ENCODE measurements at places on chromosomes 2 and 18. TPM values are rescaled to one million over a fixed set of nuclear protein-coding genes. Genes with fewer than 3 reads are reported as not detected.

- no peak overlapping the region for H3K4me3 ChIP-seq
- DNase-seq: no peak
- H3K27ac ChIP-seq: no peak overlapping the region
- H3K27me3 ChIP-seq: no peaks in the 10 kb centered on the region
These were observed 75.8 kb downstream of the RDH14 start for GRCh38 chr2:18484625-18485024.

DNA sequence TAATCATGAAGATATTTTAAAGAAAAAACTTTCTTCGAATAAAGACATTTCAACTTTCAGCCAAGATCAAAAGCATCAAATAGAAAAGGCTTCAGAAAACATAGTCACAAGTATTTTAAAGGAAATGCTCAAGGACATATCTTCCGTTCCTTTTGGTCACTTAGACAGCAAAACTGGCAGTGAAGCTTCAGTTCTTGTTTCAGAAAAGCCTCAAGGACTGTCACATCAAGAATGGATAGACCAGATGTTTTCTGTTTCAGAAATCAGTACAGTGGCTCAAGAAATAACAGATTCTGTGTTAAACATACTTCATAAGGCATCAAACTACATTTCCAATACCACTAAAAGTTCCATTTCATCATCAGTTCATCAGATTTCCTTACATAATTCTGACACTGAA, 51.8 kb downstream of the FSIP2 start:
- DNase-seq: no peak
- no peaks in the 10 kb centered on the region for H3K4me1 ChIP-seq
- H3K27me3 ChIP-seq: no peaks in the 10 kb centered on the region
- no peak overlapping the region for H3K4me3 ChIP-seq

GRCh38 chr18:31042406-31043181, at the start of gene DSC3:
Gene DSC3 (minus strand): TSS chr18:31042742. CDS start chr18:31042660, 82 bp downstream.
- no peaks in the 10 kb centered on the region for H3K27me3 ChIP-seq
- H3K36me3 ChIP-seq: no peaks in the 10 kb centered on the region
- no peaks in the 10 kb centered on the region for H3K4me1 ChIP-seq
- peak within 1 kb of the TSS; percentile 27 for H3K4me3 ChIP-seq
- peak; percentile 18 for DNase-seq
- H3K27ac ChIP-seq: no peak within 1 kb of the TSS

DNA sequence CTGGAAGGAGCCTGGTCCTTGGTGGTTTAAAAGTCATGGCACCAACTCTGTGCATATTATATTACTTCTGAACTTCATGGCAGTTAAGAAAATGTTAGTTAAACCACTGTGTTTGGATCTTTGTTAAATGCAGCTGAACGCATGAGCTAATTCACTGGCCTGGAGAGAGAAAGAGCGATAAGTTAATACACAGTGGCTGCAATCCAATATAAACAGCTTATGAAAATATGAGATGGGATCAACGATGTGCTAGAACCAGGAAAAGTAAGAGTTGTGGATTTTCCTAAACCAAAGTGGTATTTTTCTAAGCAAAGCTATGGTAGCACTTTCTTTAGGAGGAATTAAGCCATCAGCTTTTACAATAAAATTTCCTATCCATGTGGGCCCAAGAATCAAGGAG, 326.7 kb downstream of the MTX2 start:
- H3K4me1 ChIP-seq: no peaks in the 10 kb centered on the region
- H3K27ac ChIP-seq: no peak overlapping the region
- no peak overlapping the region for H3K4me3 ChIP-seq
- H3K27me3 ChIP-seq: no peaks in the 10 kb centered on the region

DNA sequence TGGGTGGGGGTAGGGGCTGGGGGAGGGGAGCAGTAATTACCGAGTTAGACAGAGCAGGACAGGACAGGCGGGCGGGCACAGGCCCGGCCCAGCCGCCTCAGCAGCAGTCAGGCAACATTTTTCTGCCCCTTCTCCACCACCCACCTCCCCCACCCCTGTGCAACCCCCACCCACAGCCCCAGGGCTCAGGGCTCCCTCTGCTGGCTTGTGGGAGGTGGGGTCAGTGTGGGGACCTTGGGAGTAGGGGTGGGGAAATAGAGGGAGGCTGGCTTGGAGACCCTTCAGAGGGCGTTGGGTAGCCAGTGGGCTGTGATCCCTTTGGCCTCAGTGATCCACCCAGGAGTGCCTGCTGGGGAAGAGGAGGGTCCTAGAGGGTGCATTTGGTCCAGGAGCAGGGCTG, 6.4 kb downstream of the WNT6 start:
- H3K36me3 ChIP-seq: no peaks in the 10 kb centered on the region
- H3K4me3 ChIP-seq: no peak overlapping the region
- H3K27ac ChIP-seq: no peak overlapping the region
- H3K27me3 ChIP-seq: peaks cover 30% of the 10 kb centered on the region

GRCh38 chr18:48575658-48576456, 37.0 kb downstream of the CTIF start:
- H3K27ac ChIP-seq: no peak overlapping the region
- H3K4me3 ChIP-seq: no peak overlapping the region
- peaks cover 6% of the 10 kb centered on the region for H3K36me3 ChIP-seq
- no peak for DNase-seq
- no peaks in the 10 kb centered on the region for H3K27me3 ChIP-seq
- no peaks in the 10 kb centered on the region for H3K4me1 ChIP-seq

- peaks cover 3% of the 10 kb centered on the region for H3K27me3 ChIP-seq
- no peaks in the 10 kb centered on the region for H3K4me1 ChIP-seq
- DNase-seq: no peak
These were observed 397.6 kb upstream of the HS6ST1 start for GRCh38 chr2:128716299-128716721.

GRCh38 chr2:45889053-45889452, 237.6 kb downstream of the PRKCE start:
- peaks cover 14% of the 10 kb centered on the region for H3K4me1 ChIP-seq
- DNase-seq: peak; percentile 65
- H3K27me3 ChIP-seq: no peaks in the 10 kb centered on the region
- H3K4me3 ChIP-seq: no peak overlapping the region
- H3K36me3 ChIP-seq: no peaks in the 10 kb centered on the region

DNA sequence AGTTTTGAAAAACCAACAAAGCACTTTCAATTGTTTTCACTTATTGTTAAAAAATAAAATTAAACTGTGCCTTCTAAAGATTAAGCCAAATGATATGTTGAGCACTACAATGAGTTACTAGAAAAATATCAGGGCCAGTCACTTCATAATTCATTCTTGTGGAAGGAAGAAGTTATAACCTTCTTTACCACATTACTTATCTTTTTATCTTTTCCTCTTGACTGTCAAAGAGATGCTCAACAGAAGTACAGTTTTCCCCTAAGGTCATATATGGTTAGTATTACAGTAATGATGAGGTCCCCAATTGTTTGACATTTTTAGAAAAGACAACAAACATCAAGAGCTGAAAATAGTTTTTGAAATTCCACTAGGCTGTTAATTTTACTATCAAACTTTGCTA, 9.4 kb downstream of the PELI1 start:
- H3K4me3 ChIP-seq: no peak overlapping the region
- H3K27me3 ChIP-seq: no peaks in the 10 kb centered on the region
- H3K27ac ChIP-seq: no peak overlapping the region
- DNase-seq: no peak
- H3K36me3 ChIP-seq: no peaks in the 10 kb centered on the region
- H3K4me1 ChIP-seq: peaks cover 3% of the 10 kb centered on the region

GRCh38 chr2:71243634-71244301, 16.9 kb upstream of the PAIP2B start:
- H3K36me3 ChIP-seq: no peaks in the 10 kb centered on the region
- no peak for DNase-seq
- H3K27me3 ChIP-seq: peaks cover 9% of the 10 kb centered on the region
- no peak overlapping the region for H3K27ac ChIP-seq
- no peaks in the 10 kb centered on the region for H3K4me1 ChIP-seq

- no peak overlapping the region for H3K27ac ChIP-seq
- DNase-seq: peak; percentile 60
- no peaks in the 10 kb centered on the region for H3K27me3 ChIP-seq
- peaks cover 5% of the 10 kb centered on the region for H3K36me3 ChIP-seq
- no peaks in the 10 kb centered on the region for H3K4me1 ChIP-seq
These were observed 130.5 kb upstream of the CCDC195 start for GRCh38 chr2:224846686-224847085.

DNA sequence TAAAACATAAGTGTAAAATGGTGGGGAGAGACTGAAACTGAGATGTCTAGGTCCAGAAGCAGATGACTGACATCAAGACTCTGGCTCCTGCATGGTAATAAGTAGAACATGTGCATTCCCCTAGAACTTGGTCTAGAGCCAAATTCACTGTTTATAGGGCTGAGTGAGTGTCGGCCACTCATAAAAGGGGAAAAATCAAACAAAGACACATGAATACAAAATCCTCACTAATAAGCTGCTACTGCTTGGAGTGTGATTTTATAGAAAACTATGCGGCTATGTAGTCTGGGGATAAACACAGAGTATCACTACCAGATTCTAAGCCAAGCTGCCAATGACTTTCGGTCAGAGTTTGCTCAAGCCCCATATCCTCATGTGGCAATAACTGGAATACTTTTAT, 1080.8 kb upstream of the DDX18 start:
- peak; percentile 8 for DNase-seq
- H3K27ac ChIP-seq: no peak overlapping the region
- no peaks in the 10 kb centered on the region for H3K27me3 ChIP-seq
- no peak overlapping the region for H3K4me3 ChIP-seq

DNA sequence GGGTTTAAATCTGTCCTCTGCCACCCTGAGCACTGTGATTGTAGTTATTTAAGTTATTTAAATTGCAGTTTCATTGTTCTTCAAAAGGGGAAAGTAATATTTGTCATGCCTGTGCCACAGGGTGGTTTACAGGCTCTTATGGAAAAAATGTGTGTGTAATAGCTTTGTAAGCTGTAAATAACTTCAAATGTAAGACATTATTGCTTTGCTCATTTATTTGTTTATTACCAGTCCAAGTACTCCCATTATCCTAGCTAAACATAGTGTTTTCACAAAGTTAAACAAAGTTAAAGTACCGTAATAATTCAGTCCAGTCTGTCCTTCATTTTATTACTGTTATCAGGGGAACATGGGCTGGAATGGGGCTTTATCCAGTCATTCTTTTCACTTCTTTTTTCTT, 43.4 kb upstream of the IGFBP2 start:
- H3K36me3 ChIP-seq: no peaks in the 10 kb centered on the region
- peaks cover 6% of the 10 kb centered on the region for H3K27me3 ChIP-seq
- no peak for DNase-seq
- H3K4me1 ChIP-seq: no peaks in the 10 kb centered on the region
- H3K27ac ChIP-seq: no peak overlapping the region

Gene BUB1
- 37.5 TPM for polyA plus RNA-seq

Gene PDK1
- polyA plus RNA-seq: 27.9 TPM

Gene KCTD1
- 9.3 TPM for polyA plus RNA-seq

Gene CCDC74B
- 1.8 TPM for polyA plus RNA-seq

Gene RUFY4
- polyA plus RNA-seq: not detected

Gene MAP4K4
- 113 TPM for polyA plus RNA-seq

Data from fibroblast of lung (primary cell).